Germinal center (tissue), 1 donor: ENCODE measurements at places on chromosomes 4 and X.

- no peak for DNase-seq
These were observed 332.9 kb downstream of the PPP3CA start for GRCh38 chr4:101014417-101014816.

DNA sequence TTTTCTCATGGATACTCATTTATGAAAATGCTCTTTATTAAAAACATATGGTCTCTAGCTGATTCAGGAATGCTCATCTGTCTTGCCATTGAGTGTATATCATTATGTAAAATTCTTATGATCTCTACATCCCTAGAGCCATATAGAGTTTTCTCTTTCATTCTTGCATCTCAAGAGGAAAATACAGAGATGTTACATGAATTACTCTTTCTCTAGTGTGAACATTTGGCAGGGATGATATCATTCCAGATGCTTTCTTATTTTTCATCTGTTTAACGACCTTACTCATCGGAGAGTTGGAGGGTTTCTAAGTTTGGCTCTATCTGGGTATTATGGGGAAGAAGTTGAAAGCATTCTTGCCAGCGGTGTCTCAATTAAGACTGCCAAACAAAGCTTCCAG, 202.9 kb upstream of the SLC7A11 start:
- DNase-seq, result no peak

GRCh38 chr4:38710053-38710452, 46.1 kb downstream of the KLF3 start:
- no peak for DNase-seq

GRCh38 chrX:41730081-41730480, 6.1 kb downstream of the GPR82 start:
- DNase-seq, result no peak

DNA sequence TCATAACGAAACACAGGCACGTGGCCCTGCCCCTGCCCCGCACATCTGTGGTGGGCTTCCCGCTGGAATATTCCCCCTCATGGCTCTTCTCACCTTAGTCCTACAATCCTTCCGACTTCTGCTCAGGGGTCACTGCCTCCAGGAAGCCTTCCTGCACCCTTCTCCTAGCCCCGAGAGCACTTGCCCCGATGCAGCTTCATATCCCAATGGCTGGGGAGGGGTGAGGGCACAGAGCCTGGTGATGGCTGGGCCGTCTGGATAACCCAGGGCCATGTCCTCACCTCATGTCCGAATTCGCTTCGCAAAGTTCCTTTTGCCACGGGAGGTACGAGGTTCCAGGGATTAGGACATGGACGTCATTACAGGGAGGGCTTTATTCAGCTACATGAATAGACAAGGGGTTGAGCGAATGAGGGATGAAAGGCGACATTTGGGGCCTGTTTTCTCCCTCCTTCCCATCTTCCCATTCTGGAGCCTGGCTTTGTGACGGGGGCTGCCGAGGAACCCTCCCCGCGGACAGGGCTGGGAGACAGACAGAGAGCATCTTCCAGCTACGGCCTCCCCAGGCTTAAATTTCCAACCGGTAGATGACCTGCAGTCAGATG, 35.5 kb upstream of the HMX1 start:
- no peak for DNase-seq

DNA sequence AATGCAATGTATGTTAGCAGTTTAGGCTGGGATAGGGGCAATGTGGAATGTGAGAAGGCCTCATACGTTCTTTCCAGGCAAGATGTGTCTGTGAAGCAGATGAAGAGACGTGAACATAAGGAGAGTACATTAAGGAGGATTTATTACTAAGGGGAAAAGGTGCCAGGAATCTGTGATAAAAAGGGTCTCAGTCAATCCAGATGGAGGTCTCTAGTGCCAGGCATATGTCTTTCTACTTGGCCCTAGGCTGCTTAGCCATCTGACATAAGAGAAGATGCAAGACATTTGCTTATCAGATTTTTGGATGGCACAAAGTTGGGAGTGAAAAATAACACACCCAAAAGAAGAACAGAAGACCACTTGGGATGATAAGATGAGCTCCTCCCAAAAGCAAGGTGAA, 93.0 kb upstream of the PRKG2 start:
- no peak for DNase-seq

DNA sequence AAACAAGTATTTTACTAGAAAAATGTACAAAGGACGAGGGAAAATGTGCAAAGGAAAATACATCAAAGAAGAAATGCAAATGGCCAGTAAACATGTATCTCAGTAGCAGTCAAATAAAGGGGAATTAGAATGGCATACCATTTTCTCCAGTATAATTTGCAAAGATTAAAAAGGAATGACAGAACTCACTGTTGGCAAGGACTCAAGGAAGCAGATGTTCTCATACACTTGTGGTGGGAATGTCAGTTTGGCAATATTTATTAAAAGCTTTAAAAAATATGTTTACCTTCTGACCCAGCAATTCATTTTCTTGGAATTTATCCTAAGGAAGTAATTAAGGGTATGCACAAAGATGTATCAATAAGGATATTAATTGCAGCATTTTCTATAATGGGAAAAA, 7.6 kb downstream of the CLCN5 start:
- DNase-seq, result no peak

- DNase-seq, result no peak
These were observed 743.8 kb upstream of the INTU start for GRCh38 chr4:126888968-126889367.

DNA sequence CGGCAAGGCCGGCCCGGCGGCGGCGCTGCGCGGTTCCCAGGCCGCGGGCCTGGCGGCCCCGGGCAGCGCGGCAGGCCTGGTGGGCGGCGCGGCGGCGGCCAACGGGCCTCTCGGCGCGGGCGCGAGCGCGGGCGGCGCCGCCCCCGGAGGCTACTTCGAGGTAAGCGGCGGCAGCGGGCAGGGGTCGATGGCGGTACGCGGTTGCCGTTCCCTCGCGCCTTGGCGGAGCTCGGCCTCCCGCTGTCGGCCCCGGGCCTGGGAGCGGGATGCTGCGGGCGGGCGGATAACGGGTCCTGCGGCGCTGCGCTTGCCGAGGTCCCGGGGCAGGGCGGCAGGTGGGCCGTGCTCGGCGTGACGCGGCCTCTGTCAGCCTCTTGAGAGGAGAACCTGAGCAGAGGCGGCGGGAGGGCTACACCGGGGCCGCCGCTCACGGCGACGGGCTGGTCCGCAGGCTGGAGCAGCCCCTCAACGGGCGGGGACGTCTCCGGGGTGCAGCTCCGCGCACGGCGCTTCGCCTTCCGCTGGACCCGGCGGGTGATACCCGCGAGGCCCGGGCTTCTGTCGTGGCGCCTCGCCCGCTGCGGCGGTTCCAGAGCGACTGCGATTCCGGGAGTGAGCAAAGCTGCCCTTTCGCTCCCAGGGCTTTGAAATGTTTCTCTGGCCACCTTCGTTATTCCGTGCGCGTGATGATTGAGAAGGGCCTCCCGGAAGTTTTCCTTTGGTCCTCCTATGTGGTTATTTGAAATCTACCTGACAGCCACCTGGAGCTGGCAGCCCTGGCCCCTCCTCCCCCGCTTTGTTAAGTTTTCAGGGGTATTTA, 774 bp downstream of the FAM193A start:
- peak; percentile 19 for DNase-seq

GRCh38 chrX:7218321-7219152, 70.6 kb upstream of the PUDP start:
- DNase-seq, result no peak

GRCh38 chrX:9874483-9874882, 88.3 kb downstream of the SHROOM2 start:
- DNase-seq, result no peak

DNA sequence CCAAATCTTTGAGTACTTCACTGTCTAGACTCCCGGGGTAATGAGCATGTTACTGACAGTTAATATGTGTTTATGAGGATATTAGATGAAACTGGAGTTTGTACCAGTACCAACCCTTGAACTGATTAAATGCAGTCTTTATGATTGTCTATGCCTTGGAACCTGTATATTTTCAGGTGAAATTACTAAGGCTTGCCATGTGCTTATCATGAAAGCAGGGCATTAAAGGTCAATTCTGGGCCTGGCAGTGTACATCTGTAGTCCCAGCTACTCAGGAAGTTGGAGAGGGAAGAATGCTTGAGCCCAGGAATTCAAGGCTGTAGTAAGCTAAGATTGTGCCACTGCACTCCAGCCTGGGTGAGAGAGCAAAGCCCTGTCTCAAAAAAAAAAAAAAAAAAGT, 27.6 kb downstream of the PHEX start:
- DNase-seq, result no peak

DNA sequence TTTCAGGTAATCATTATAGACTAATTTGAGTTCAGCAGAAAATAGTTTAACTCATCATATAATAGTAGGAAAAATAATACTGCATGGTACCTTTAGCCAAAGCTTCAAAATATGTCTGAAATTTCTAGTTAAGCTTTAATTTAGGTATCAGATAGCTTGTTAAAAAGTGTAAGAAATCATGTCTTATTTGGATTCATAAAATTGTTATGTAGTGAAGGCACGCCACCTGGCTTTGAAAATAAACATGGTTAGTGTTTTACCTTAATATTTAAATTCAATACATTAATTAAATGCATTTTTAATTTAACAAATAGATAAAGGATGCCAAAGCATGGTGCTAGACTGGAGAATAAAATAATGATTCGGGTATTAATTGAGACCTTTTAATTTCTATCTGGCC, 211.4 kb downstream of the FSTL5 start:
- DNase-seq, result no peak

DNA sequence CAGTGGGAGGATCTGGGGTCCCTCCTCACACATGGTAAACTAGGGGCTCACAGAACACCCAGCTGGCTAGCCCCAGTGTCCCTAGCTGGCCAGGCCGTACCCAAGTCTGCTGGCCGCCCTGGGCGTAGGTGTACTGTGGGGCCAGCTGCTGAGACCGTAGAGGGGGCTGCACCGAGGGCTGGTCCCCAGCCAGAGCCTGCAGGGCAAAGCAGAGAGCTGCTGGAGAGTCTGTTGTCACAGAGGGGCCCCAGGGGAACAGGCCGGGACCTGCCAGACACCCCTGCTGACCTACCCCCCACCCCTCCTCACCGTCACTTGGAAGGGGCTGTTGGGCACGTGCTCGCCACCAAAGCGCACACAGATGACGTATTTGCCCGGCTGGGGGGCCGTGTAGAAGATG, 19.9 kb downstream of the FLNA start:
- DNase-seq, result no peak

DNA sequence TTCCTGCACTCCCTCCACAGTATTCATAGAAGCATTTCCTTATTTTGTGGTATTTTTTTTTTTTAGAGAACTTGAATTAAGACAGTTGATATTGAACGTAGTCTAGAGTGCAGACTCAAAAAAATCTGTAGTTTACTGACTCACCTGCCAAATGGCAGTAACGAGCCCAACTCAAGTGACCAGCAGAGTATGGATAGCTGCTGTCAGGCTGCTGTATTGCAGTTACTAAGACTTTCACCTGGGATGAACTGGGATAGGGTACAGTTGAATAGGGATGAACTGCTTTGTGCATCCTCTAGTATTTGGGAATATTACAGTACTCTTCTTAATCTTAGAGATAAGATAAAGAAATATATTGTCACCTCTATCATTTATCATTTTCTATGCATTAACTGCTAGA, 7.0 kb upstream of the SLC7A11 start:
- DNase-seq, result no peak

GRCh38 chr4:6076391-6076790, 58.2 kb upstream of the C4orf50 start:
- no peak for DNase-seq

DNA sequence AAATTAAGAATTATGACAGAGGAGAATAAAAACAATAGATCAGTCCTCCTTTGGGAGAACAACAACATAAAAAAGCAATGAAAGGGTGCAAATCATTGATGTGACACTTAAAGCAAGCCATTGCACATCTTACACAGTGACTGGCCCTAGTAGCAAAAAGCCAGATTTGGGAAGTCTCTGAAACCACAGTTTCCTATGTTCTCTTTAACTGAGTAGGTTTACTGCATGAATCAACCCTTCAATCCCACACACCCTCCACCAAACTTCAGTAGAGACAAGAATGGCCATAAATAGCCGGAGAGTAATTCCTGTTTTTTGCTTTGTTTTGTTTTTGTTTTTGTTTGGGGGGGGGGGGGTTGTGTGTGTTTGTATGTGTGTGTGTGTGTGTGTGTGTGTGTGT, 180.8 kb downstream of the VEGFC start:
- DNase-seq, result no peak

DNA sequence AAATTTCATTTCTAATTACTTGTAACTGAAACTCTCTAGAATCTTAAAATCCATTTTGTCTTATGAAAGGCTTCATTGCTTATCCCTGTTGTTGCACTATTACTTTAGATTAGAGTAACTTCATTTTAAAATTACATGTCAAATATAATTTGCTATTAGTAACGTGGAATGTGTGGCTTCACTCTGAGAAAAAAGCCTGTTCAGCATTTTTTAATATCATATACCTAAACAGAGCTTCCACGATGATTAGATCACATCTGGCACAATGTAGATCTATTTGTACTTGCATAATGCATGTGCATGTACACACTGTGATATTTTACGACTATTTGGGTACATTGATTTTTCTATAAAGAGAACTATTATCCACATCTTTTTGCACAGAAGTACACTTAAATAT, 648.1 kb downstream of the RPA4 start:
- no peak for DNase-seq

- DNase-seq, result no peak
These were observed 188.4 kb downstream of the PDGFRA start for GRCh38 chr4:54417476-54417875.

- DNase-seq, result no peak
These were observed 149.3 kb downstream of the AMMECR1 start for GRCh38 chrX:110168585-110168984.

DNA sequence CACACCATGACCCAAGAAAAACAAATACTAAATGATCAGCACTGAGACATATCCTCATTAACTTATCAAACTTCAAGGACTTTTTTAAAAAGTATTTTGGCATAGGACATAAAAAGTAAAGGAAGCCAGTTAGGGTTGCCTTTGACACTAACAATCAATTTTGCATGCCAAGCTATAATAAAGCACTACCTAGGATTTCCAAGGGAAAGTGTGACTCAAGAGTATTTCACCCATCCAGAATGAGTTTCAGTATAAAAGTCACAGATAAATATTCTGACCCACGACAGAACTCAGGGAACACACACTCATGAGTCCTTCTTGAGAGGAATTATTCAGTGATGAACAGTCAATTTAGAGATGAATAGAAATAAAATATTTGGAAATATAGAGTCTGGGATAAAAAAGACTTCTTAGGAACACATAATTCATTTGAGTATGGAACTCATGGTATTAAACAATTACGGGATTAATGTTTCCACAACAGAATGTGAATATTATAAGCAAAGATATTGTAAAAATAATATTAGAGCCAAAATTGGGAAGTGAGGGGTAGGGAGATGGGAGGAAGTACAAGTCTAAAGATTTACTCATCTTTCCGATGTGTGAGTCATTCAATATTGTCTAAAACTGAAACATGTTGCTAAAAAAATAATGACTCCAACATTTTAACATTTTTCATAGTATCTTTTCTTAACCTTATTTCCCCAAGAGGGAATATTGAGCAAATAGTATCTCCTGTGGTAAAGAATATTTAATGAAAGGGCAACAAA, 143.5 kb upstream of the LNX1 start:
- DNase-seq, result no peak
